ENCODE measurements at places on chromosomes 5 and 9.

GRCh38 chr9:19771446-19771845 is 17.4 kb downstream of the SLC24A2 start:
- H3K27me3 ChIP-seq = peaks cover 7% of the 10 kb centered on the region
- H3K36me3 ChIP-seq = no peaks in the 10 kb centered on the region
- H3K4me3 ChIP-seq = no peak overlapping the region

DNA sequence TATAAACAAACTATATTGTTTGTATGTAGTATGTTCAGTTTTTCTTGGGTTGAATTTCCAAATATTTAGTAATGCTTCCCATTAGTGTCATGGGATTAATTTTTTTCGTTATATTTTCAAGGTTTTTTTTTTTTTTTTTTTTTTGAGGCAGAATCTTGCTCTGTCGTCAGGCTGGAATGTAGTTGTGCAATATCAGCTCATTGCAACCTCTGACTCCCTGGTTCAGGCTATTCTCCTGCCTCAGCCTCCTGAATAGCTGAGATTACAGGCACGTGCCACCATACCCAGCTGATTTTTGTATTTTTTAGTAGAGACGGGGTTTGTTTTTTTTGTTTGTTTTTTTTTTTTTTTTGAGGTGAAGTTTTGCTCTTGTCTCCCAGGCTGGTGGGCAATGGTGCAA is 10.6 kb downstream of the DDX46 start:
- peaks cover 94% of the 10 kb centered on the region for H3K36me3 ChIP-seq
- H3K4me3 ChIP-seq = no peak overlapping the region
- DNase-seq = no peak
- H3K27me3 ChIP-seq = no peaks in the 10 kb centered on the region

GRCh38 chr5:138564242-138564641 is 11.0 kb downstream of the HSPA9 start:
- DNase-seq = no peak
- H3K36me3 ChIP-seq = peaks cover 92% of the 10 kb centered on the region
- H3K27me3 ChIP-seq = no peaks in the 10 kb centered on the region
- no peak overlapping the region for H3K27ac ChIP-seq

DNA sequence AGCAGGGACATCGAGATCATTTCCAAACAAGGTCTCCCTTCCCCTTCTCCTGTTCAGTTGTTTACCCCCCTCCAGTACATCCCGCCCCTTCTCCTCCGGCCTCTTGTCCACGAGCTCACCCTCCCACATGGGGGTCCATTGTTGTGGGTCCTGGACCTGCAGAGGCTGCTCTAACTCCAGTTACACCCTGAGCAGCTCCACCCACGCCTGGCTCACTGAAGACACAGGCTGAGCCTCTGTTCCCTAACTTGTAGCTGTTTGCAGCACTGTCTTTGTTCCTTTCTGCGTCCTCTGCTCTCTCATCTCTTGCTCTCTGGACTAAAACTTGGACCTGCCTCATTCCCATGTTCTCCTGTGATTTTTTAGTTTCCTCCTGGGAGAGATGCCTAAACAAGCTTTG is 377.5 kb downstream of the MED10 start:
- H3K27me3 ChIP-seq = no peaks in the 10 kb centered on the region
- H3K4me1 ChIP-seq = no peaks in the 10 kb centered on the region
- H3K4me3 ChIP-seq = no peak overlapping the region
- no peak for DNase-seq
- H3K27ac ChIP-seq = no peak overlapping the region

DNA sequence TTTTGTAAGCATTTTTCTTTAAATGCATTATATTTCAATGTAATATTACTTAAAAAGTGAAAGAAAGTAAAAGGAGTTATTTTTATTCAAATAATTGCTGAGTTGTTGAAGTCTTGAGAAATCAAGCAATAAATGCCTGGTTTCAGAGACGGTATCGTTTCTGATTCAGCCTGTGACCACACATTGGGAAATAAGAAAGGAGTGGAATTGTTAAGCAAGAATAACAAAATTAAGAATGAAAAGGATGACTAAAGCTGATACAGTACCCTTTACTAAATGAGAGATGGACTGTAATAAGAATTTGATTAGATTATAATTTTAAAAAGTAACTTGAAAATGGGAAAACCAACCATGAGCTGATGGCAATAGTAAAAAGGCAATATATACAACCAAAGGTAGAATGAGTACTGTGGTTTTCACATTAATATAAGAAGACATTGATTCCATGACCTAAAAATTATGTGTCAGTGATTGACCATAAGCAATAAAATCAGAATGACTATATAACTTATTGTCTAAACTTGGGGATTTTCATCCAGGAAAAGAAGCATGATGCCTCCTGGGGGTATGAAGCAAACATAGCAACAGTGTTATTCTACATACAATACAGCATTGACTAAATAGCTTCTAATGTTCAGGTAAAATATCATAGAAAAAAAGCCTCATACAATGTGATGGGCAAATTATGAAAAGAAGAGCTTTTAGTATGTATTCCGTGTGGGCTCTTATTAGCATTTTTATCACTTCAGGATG is 101.9 kb upstream of the PRDM9 start:
- no peak overlapping the region for H3K4me3 ChIP-seq
- DNase-seq = no peak
- no peaks in the 10 kb centered on the region for H3K27me3 ChIP-seq
- H3K36me3 ChIP-seq = no peaks in the 10 kb centered on the region

GRCh38 chr5:81914696-81915095 is 57.1 kb upstream of the ATG10 start:
- no peak overlapping the region for H3K27ac ChIP-seq
- no peak for DNase-seq
- no peaks in the 10 kb centered on the region for H3K36me3 ChIP-seq
- H3K27me3 ChIP-seq = no peaks in the 10 kb centered on the region

GRCh38 chr9:131330814-131331600 is 41.5 kb downstream of the PLPP7 start:
- no peak overlapping the region for H3K4me3 ChIP-seq
- peaks cover under 1% of the 10 kb centered on the region for H3K4me1 ChIP-seq
- H3K27me3 ChIP-seq = no peaks in the 10 kb centered on the region
- no peak overlapping the region for H3K27ac ChIP-seq

- no peaks in the 10 kb centered on the region for H3K36me3 ChIP-seq
- no peaks in the 10 kb centered on the region for H3K27me3 ChIP-seq
- H3K4me3 ChIP-seq = no peak overlapping the region
- DNase-seq = no peak
- H3K4me1 ChIP-seq = no peaks in the 10 kb centered on the region
Measured at GRCh38 chr5:26339576-26339975, 698.8 kb downstream of the CDH9 start.

- H3K4me3 ChIP-seq = no peak overlapping the region
- no peak overlapping the region for H3K27ac ChIP-seq
- no peaks in the 10 kb centered on the region for H3K36me3 ChIP-seq
- DNase-seq = no peak
Measured at GRCh38 chr9:120942186-120943001, 15.8 kb upstream of the TRAF1 start.

GRCh38 chr9:86021166-86021565 is 78.2 kb downstream of the GOLM1 start:
- no peaks in the 10 kb centered on the region for H3K27me3 ChIP-seq
- peaks cover 4% of the 10 kb centered on the region for H3K4me1 ChIP-seq
- H3K36me3 ChIP-seq = peaks cover 59% of the 10 kb centered on the region
- DNase-seq = no peak

DNA sequence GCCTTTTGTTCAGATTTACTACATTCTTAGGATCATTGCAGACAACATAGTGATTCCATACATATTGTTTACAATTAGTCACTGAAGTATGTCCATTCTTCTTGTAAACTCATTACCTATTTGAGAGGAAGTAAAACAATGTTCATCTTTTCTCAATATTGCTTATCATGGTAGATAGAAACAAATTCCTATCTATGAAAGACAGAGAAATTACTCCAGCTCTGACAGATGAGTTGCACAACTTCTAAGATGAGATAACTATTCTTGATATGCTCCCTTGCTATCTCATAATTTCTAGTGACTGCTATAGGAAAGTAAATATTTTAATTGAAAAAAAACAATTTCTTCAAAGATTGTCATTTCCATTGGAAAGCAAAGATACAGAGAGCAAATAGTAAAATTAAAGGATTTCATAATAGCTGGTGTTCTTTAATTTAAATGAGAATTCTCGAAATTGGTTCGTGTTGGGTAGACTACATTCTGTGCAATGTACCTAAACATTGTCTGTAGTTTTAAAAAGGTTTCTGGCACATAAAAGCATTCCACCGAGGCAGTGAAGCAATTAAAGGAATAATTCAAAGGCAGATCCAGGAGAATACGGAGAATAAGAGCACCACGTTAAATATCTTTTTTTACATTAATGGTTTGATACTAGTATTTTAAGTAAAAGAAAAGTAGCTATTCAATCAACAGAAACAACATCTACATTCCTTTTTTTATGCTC is 1029.1 kb upstream of the ACO1 start:
- peaks cover 9% of the 10 kb centered on the region for H3K27me3 ChIP-seq
- peaks cover 3% of the 10 kb centered on the region for H3K4me1 ChIP-seq
- no peak overlapping the region for H3K4me3 ChIP-seq
- H3K36me3 ChIP-seq = no peaks in the 10 kb centered on the region

GRCh38 chr9:116945817-116946216 is 258.7 kb downstream of the TRIM32 start:
- no peaks in the 10 kb centered on the region for H3K4me1 ChIP-seq
- H3K27ac ChIP-seq = no peak overlapping the region
- H3K36me3 ChIP-seq = no peaks in the 10 kb centered on the region
- H3K27me3 ChIP-seq = peaks cover 8% of the 10 kb centered on the region
- no peak for DNase-seq

DNA sequence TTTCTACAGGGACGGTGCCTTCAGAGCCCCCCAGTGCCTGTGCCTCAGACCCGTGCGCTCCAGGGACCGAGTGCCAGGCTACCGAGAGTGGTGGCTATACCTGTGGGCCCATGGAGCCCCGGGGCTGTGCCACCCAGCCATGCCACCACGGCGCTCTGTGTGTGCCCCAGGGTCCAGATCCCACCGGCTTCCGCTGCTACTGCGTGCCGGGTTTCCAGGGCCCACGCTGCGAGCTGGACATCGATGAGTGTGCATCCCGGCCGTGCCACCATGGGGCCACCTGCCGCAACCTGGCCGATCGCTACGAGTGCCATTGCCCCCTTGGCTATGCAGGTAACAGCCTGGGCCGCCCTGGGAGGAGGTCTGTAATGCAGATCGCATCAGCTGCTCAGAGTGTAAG is 6.9 kb downstream of the CRB2 start:
- no peaks in the 10 kb centered on the region for H3K36me3 ChIP-seq
- no peak overlapping the region for H3K27ac ChIP-seq
- DNase-seq = no peak
- H3K27me3 ChIP-seq = peaks cover 44% of the 10 kb centered on the region

- H3K4me1 ChIP-seq = no peaks in the 10 kb centered on the region
- H3K27me3 ChIP-seq = peaks cover 16% of the 10 kb centered on the region
- H3K27ac ChIP-seq = no peak overlapping the region
Measured at GRCh38 chr9:573691-574410, 267.6 kb upstream of the DMRT1 start.

Data from effector memory CD8-positive, alpha-beta T cell (primary cell).